ENCODE measurements at places on chromosomes 11 and 22. TPM values are rescaled to one million over a fixed set of nuclear protein-coding genes. Genes with fewer than 3 reads are reported as not detected.

Gene KRTAP5-1
- not detected for polyA plus RNA-seq

- no peak for DNase-seq
Measured at GRCh38 chr22:27327981-27328721, 473.4 kb downstream of the MN1 start.

DNA sequence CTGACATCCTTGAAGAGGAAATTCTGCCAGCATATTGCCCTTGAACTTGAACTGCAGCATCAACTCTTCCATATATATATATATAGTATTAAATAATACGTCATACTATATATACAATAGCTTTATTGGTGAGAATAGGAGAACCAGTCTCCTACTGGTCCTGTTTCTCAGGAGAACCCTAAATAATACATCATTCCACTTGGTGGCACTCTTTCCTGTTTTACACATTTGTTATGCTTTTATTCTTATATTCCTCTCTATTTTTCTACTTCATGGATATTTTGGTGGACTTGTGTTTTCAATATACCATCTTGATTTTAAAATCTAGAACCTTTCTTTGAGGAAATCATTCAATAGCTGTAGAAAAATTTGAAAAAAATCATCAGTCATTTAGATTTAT, 193.3 kb downstream of the TRPC6 start:
- no peak for DNase-seq

Gene TMEM151A
- not detected for polyA plus RNA-seq

Gene PANX2
- not detected for polyA plus RNA-seq

- no peak for DNase-seq
Measured at GRCh38 chr11:82533628-82534327, 199.9 kb downstream of the FAM181B start.

DNA sequence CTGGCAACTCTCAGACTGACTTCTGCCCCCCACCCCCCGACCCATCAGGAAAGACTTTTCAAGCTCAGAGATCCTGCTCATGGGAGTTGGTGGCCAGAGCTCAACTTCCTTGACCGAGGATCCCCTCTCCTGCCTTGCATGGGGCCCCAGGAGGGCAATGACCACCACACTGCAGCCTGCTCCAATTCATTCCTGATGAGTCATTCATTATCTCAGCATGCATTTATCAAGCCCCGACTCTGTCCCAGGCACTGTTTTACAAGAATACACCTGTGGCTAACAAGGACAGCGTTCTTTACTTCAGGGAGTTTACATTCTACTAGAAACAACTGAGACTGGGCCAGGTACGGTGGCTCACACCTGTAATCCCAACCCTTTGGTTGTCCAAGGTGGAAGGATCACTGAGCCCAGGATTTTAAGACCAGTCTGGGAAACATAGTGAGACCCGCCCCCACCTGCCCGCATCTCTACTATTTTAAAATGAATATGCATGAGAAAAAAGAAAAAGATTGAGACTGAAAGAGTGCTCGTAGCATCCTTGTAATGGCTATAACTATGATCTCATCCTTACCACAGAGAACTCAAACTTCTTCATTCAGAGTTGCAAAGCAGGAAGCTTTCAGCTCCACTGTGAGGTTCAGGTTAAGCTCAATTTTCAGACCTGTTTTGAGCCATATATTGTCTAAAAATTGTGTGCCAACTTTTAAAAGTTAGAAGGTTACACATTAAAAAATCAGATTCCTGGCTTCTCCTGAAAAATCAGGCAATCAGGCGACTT, 60.4 kb downstream of the FEZ1 start:
- no peak for DNase-seq

DNA sequence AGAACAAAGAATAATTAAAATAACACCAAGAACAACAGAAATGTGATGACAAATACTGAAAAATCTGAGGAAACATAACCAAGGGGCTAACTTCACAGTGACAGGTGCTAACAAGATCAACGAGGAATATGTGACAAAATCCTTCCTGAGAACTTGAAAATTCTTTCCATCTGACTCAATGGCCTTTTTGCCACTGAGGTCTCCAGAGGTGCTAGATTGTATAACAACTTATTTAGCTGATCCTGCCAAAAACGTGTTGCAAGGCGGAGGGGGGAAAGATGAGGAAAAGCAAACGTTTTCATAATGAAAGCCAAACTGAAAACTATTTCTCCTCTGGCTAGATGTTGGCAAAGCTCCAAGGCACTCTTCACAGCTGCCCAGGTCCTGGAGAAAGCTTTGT, 364.5 kb downstream of the NTM start:
- DNase-seq: no peak

Gene PARVA
- polyA plus RNA-seq: not detected

DNA sequence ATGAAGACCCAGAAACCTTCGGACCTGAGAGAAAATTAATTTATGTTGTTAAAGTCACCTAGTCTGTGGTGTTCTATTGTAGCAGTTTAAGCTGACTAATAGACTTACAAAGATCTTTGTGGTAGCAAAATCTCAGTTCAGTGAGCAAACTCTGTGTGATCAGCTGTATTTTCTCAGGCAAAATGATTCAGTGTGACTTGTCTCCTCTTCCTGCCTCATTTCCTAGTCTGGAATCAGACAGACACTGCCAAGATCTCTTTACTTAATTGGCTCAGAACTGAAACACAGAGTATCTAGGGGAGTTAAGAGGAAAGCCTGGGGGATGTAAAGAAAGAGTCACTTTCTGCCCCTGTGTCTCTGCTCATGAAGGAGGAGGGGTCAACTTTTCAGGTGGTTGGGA, 564.7 kb downstream of the KCNA4 start:
- no peak for DNase-seq
